Activated T-helper 1 cell treated with anti-CD3 and anti-CD28 coated beads, Interleukin-12 subunit alpha, Interleukin-12 subunit beta, Interleukin-2, Interleukin-4 antibody, amounts not matched to agents 30 ng/mL and 10 ng/mL and 1 ng/mL, durations not matched to agents 14 hours and 24 hours and 36 hours (primary cell): ENCODE measurements at places on chromosomes 16 and 17.

DNA sequence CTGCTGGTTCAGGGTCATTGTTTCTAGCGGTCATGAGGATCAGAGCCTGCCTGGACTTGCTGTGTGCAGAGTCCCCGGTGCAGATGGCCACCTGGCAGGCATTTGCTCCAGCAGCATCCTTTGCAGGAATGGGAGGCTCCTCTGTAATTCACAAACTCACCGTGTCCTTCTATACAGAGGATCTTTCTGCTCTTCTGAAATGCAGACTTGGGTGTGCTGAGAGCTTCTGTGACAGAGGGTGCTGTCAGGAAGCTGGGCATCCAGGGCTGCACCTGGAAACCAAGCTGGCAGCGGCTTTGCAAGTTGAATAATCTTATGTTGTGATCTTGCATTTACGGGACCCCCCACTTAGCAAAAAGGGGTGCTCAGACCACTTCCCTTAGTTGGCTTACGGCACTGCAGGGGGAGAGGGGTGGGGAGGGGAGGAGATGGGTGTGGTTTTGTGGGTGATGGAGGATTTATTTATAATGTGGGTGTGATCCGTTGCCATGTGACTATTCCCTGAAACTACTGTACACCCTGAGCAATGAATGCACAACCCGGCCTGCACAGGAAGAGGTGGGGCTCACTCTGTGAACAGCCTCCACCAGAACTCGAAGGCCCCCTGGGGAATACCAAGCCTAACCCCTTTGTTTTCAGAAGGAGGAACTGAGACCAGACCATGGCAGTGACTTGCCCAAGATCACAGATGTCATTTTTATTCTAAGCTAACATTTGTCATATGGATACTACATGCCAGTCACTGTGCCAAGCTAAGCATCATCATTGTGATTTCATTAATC is 178.3 kb downstream of the PRKCB start:
- H3K27ac ChIP-seq = peak overlapping the region; percentile 64
- no peak overlapping the region for H3K4me3 ChIP-seq
- H3K36me3 ChIP-seq = peaks cover 2% of the 10 kb centered on the region
- DNase-seq = peak; percentile 51

DNA sequence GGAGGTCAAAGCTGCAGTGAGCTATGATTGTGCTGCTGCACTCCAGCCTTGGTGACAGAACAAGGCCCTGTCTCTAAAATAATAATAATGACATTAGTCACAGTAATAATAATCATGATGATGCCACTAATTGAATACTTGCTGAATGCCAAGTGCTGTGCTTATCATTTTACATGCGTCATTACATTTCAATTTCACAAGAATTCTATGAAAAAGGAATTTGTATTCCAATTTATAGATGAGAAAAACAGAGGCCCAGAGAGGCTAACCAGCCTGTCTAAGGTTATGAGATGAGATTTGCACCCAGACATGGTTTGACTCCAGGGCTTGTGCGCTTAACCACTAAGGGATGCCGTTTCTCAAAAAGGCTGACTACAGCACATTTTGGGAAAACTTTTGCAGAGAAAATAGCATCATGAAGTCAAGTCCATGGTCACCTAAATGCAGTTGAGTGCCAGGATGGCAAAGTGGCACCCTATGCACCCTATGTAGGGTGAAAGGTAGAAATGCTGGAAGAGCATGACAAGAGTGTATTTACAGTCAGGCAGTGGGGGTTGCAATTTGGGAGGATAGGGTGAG is 144.3 kb upstream of the CACNG3 start:
- H3K36me3 ChIP-seq = peaks cover 4% of the 10 kb centered on the region
- H3K4me1 ChIP-seq = no peaks in the 10 kb centered on the region
- H3K27ac ChIP-seq = no peak overlapping the region
- no peaks in the 10 kb centered on the region for H3K27me3 ChIP-seq
- no peak overlapping the region for H3K4me3 ChIP-seq

DNA sequence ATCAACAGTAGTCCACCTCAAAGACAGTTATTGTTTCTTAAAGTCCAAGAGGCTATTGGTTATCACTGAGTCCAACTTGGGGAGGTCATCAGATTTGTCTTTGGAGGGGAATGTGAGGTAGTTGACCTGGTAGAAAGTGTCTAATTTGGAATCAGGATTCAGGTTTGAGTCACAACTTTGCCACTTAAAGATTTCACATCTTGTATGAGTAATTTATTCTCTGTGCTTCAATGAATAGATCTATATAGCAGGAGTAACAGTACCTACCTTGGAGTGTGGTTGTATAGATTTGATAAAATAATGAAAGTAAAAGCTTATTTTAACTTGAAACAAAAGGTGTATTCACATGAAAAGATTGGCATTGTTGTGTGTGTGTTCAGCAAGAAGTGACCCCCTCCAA is 119.3 kb upstream of the TBX2 start:
- H3K27ac ChIP-seq = no peak overlapping the region
- no peaks in the 10 kb centered on the region for H3K27me3 ChIP-seq
- H3K4me1 ChIP-seq = peaks cover 35% of the 10 kb centered on the region
- peaks cover 2% of the 10 kb centered on the region for H3K36me3 ChIP-seq
- no peak for DNase-seq
- no peak overlapping the region for H3K4me3 ChIP-seq

DNA sequence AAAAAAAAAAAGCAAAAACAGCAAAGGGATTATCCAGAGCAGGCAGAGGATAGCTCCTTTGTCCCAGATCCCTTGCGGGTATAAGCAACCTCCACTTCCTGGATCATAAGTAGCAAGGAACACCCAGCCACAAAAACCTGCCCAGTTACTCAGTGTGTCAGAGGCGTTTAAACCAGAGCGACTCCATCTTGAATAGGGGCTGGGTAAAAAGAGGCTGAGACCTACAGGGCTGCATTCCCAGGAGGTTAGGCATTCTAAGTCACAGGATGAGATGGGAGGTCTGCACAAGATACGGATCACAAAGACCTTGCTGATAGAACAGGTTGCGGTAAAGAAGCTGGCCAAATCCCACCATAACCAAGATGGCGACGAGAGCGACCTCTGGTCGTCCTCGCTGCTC is 33.4 kb upstream of the HELZ start:
- no peak overlapping the region for H3K4me3 ChIP-seq
- DNase-seq = no peak
- no peaks in the 10 kb centered on the region for H3K4me1 ChIP-seq
- H3K36me3 ChIP-seq = no peaks in the 10 kb centered on the region
- peaks cover 1% of the 10 kb centered on the region for H3K27me3 ChIP-seq

- H3K36me3 ChIP-seq = no peaks in the 10 kb centered on the region
- no peak overlapping the region for H3K4me3 ChIP-seq
- DNase-seq = no peak
- peaks cover 3% of the 10 kb centered on the region for H3K27me3 ChIP-seq
Observed at GRCh38 chr17:60926466-60927183, 249.0 kb downstream of the BCAS3 start.

- H3K4me1 ChIP-seq = no peaks in the 10 kb centered on the region
- no peak for DNase-seq
- H3K4me3 ChIP-seq = no peak overlapping the region
- H3K27me3 ChIP-seq = no peaks in the 10 kb centered on the region
Observed at GRCh38 chr16:53152329-53152728, 97.5 kb downstream of the CHD9 start.
